ENCODE measurements at places on chromosomes 5 and 9. TPM values are rescaled to one million over a fixed set of nuclear protein-coding genes. Genes with fewer than 3 reads are reported as not detected.

The CXCL14 gene
- polyA plus RNA-seq: 199 TPM

The AGXT2 gene
- not detected for polyA plus RNA-seq

The NR5A1 gene
- 0.02 TPM for polyA plus RNA-seq

The TMEM171 gene
- 5.6 TPM for polyA plus RNA-seq

The LHX3 gene
- not detected for polyA plus RNA-seq

The DCAF10 gene
- 6.1 TPM for polyA plus RNA-seq

The WNT8A gene
- not detected for polyA plus RNA-seq

The MAMDC2 gene
- polyA plus RNA-seq: 7.0 TPM

The TAF1L gene
- polyA plus RNA-seq: not detected

The PIP5K1B gene
- 0.35 TPM for polyA plus RNA-seq

The LPAR1 gene
- 5.0 TPM for polyA plus RNA-seq

The INSL6 gene
- polyA plus RNA-seq: not detected

The ESM1 gene
- not detected for polyA plus RNA-seq

The SPINK4 gene
- not detected for polyA plus RNA-seq

The DND1 gene
- polyA plus RNA-seq: 1.9 TPM

The C5orf52 gene
- not detected for polyA plus RNA-seq

The SEMA4D gene
- polyA plus RNA-seq: 33.4 TPM
